Panc1 (cell line): ENCODE measurements at places on chromosomes 6 and 20.

- DNase-seq: no peak
Measured at GRCh38 chr6:144064402-144065212, 30.8 kb downstream of the SF3B5 start.

DNA sequence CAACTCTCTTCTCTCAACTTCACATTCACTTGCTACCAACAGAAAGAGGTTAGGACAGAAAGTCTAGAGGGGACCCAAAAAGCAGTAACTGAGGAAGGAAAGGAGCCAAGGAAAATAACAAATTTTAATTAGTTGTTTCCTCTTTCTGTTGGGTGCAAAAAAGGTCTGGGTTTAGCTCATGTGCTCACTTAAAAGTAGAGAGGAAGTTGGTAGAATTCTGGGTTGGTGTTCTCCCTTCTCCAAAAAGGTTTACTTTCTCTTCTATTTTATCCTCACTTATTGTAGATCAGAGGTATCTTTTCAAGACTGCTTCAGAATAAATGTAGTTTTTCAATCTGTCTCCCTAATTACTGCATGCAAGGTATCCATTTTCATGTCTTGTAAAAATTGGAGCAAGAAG is 42.8 kb downstream of the MAP3K7 start:
- no peak for DNase-seq

DNA sequence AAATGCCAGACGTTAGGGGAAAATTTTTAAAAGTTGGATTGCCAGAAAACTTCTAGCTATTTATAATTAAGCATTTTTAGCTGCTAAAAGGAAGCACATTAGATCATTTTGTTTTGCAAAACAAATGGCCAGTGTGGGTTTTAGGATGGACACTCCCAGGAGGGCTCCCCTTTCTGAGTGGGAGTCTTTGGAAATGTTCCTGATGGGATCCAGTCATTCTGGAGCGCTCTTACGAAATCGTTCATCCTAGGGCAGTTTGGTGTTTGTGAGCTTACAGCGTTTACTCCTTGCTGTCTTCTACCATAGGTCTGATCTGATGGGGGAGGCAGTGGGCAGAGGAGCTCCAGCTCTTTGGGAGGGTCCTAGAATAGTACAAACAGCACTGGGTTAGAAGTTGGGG is 14.7 kb downstream of the GNAS start:
- DNase-seq: no peak

DNA sequence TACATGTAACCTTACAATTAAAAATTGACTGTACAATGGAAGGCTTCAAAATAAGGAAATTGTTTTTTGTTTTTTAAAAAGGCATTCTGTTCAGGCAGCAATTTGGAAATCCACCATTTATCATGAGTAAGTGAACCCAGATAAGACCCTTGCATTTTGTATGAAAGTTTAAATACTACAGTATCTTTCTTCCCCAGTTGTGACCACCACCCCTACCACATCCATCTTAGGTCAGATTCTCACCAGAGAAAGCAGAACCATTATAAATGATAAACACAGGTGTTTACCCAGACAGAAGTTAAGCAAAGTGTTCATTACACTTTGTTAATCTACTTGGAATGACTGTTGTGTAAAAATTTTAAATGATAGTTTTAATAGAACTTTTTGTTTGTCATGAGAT is 20.2 kb downstream of the SENP6 start:
- no peak for DNase-seq

- DNase-seq: no peak
Measured at GRCh38 chr6:34284563-34285447, 36.0 kb upstream of the SMIM29 start.

DNA sequence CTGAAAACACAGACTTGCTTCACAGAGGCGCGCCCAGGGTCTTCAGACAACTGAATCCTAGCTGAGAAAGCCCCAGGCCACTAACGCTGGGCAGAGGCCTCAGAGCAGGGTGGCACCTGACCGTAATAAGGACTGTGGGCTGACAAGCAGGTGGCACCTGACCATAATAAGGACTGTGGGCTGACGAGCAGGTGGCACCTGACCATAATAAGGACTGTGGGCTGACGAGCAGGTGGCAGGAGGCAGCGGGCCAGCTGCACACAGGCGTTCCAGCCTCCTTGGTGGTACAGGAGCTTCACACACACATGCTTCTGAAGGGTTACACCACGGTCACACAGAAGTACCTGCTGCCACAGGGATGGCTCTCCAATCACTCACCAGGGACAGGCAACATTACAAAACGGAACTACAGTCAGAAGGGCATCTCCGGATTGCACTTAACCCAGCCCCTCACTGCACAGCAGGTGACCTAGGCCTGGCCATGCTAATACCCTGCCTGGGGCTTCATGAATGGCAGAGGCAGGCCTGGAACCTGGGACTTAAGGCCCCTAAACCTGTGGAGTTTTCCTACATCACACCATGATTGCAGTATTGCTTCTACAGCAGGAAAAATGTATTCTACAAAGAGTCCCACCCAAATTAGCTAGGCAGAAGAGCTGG is 50.8 kb downstream of the PSMG4 start:
- no peak for DNase-seq

- DNase-seq: no peak
Measured at GRCh38 chr6:11682561-11682975, 96.0 kb downstream of the ADTRP start.

- no peak for DNase-seq
Measured at GRCh38 chr6:75794351-75794846, 45.4 kb downstream of the MYO6 start.

- no peak for DNase-seq
Measured at GRCh38 chr6:158640519-158640918, 4.0 kb downstream of the DYNLT1 start.

GRCh38 chr6:22146678-22146930 is 150.2 kb downstream of the PRL start:
- no peak for DNase-seq

DNA sequence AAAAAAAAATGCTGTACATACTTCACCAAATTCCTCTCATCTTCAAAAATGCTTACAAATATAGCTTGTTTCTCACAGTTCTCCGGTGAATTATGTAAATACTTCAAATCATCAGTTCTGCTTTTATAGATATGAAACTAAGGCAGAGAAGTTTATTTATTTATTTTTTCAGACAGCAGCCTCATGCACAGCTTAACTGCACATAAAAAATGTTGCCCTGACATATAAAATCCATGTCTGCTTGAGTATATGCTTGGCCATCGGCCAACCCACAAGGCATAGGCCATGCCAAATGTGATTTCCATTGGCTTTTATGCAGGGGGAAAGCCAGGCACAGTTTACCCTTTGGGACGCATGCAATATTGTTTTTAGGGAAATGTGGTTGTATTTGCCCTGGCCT is 57.3 kb upstream of the PHACTR2 start:
- DNase-seq: no peak

DNA sequence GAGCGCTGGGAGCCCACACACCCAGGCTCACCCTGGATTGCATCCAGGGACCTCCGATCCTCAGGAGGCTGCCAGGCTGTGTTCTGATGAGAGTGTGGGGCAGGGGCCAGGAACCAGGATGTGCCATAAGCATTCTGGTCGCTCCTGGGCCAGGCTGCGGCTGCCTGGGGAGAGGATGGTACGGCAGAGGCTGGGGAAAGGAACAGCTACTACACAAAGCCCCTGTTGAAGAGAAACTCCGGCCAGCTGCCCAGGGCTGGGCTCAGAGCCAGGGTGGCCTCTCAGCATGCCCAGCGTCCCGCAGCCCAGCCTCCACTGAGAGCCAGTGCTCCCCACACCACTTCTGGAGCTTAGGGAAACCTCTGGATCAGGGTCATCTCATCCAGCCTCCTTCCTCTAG is 21.7 kb upstream of the OCSTAMP start:
- no peak for DNase-seq

DNA sequence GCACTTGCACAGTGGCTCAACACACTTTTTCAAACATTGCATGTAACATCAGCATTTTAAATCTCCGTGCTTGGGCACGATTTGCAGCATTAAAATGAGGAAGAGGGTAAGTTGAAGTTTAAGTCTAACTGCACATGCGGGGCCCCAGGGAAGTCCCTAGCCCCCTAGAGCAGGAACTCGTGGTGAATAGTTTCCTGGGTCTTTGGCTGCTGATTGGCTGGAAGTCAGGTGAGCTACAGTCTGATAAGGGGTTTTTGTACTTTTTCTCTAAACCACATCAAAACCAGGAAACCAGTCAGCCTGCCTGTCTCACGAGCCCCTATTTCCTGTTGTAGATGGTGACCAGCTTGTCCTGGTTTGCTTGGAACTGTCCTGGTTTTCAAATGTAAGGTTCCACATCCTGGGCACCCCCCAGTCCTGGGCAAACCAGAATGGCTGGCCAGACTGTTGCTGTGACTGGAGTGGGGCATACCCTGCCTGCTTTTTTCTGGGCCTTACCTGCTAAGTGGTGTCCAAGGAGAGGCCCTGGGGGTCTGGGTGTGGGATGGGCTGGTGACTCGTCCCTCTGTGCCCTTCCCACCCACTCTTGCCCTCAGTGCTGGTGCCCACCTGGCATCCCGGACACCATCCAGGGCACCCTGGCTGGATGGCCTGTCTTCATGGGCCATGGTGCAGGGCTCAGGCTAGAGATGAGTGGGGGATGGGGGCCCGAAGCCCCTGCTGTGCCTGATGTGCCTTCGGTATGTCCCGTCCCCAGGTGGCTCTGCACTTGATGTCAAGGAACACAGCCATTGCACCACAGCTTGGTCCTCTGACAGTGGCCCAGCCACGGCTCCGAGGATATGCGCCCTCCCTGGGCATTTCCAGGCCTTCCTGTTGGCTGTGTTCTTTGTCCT is 31.8 kb downstream of the SUN5 start:
- no peak for DNase-seq

- no peak for DNase-seq
Measured at GRCh38 chr6:113362301-113363047, 494.7 kb upstream of the MARCKS start.
